AG08395 (cell line): ENCODE measurements at places on chromosomes 1 and 21.
A peak's percentile ranks its signal among the peaks of the same experiment; 100 is the strongest.

GRCh38 chr1:233368789-233369130 is 41.2 kb downstream of the MAP3K21 start:
- no peak for DNase-seq

DNA sequence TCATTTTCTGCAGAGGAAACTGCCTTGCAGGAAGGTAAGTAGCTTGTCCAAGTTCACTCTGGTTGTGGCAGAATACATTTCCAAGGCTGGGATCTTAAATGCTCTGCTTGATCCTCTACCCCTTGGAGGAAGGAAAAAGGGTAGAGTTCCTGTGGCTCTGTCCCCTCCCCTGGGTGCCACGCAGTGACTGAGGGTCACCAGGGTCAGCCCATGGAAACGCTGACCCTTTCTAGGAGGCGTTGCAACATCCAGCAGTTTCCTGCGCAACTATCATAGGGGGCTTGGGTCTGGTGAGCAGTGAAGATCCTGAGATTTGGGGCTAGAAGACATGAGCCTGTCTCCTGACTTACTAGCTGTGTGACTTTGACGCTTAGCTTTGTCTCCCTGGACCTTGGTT is 29.4 kb upstream of the EPS8L3 start:
- DNase-seq: no peak

DNA sequence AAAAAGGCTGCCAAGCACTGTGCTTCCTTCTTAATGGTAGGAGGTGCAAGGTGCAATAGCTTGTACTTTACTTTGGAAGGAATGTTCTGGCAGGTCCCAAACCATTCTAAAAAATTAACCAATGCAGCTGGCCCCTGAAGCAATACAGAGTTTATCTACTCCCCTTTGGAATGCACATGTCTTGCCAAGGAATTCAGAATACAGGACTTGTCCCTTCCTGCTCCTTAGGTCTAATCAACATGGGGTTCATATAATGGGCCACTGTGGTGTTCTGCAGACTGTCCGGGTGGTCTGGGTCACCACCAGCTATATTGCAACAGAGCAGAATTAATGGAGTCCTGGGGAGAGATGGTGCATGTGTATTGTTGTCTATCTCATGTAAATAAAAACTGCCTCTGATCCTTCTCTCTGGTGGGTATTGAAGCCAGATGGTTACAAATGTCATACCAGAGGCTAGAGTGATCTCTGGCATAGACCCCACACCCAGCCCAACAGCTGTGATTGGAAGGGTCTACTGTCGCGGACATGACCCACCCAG is 112.8 kb downstream of the RIPK4 start:
- DNase-seq: peak; percentile 88

DNA sequence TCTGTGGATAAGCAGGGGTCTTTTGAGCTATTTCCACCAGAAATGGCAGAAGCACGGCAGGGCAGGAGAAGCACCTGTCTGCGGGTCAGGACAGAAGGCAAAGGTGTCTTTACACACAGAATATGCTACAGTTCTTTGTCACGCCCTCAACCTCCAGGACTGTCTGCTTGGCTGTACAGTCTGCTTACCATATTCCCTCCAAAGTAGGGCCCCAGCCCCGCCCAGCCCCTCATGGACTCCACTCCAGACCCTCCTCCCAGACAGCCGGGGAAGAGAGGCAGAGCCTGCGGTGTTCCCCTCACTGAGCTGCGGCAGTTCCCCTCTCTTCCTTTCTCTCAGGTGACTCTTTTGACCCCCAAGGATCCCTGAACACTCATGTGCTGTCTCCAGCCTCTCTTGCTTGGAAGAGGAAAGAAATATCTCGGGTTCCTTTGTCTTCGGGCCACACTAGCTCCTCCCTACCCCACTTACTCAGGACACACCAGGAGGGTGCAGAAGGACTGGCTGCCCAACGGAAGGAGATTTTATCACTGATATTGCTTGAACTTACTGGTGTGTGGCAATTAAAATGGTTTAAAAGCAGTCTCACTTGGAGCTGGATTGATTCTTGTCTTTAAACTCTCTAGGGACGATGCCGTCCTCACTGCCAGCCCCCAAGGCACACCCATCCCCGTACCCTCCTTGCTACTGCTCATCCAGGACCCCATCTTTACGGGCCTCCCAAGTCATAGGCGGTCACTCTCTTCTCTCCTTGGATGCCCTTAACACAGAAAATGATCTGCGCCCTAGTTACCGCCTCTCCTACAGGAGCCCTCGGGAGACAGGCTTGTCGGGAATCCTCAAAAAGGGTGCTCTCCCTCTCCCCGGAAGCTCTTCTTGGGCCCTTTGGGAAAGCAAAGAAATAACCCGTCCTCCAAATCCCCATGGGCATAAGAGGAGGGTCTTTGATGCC is 169.7 kb downstream of the TOMM20 start:
- DNase-seq: no peak

- DNase-seq: peak; percentile 79
Observed at GRCh38 chr1:38000529-38001455, 4.5 kb downstream of the FHL3 start.

DNA sequence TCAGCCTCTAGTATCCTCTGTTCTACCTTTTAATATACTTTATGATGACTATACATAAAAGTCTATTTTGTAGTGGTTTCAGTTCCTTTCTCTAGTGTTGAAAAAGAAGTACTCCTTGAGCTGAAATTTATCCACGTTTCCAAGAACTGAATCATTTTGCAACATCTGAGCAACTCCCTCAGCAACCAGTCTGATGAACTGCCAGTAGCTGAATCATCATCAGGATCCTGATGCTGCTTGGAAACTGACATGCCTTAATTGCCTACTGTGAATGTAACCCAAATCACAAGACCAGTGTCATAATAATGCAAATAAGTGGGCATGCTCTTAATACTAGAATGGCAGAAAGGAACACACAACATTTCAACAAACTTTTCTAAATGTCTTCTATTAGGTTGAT is 103.3 kb downstream of the CYYR1 start:
- peak; percentile 84 for DNase-seq

DNA sequence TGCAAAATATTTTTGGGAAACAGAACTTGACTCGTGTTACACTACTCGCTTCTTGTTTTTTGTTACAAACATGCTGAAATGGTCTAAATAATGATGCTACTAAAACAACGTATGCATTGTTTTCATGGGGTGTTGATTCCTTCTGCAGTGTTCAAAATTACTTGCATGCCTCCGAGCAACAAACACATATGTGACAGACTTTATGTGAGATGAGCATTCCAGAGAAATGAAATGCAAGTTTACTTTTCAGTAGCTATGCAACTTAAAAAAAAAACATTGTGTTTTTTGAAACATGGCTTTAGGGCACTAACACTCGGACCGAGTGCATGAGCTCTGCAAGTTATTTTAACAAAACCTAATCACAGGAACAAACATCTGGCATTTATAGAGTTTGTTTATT is 84.8 kb downstream of the CAMTA1 start:
- DNase-seq: peak; percentile 32

GRCh38 chr21:33950431-33951079 is 35.0 kb upstream of the ATP5PO start:
- no peak for DNase-seq

DNA sequence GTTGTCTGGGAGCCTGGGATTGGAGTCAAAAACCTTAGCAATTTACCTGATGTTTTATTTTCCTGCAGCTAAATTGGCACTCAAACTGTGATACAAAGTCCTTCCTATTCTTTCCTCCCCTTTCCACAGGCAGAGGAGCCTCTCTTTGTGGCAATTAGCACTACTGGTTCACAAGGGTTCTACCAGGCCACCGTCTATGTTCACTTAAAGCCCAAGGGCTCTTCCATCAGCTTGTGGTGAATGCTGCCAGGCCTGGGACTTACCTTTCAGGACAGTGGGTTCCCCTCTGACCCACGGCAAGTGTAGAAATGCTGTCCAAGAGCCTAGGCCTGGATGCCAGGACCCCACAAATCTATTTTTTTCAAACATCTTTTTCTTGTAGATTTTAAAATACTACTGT is 251.9 kb upstream of the B3GALT2 start:
- no peak for DNase-seq

DNA sequence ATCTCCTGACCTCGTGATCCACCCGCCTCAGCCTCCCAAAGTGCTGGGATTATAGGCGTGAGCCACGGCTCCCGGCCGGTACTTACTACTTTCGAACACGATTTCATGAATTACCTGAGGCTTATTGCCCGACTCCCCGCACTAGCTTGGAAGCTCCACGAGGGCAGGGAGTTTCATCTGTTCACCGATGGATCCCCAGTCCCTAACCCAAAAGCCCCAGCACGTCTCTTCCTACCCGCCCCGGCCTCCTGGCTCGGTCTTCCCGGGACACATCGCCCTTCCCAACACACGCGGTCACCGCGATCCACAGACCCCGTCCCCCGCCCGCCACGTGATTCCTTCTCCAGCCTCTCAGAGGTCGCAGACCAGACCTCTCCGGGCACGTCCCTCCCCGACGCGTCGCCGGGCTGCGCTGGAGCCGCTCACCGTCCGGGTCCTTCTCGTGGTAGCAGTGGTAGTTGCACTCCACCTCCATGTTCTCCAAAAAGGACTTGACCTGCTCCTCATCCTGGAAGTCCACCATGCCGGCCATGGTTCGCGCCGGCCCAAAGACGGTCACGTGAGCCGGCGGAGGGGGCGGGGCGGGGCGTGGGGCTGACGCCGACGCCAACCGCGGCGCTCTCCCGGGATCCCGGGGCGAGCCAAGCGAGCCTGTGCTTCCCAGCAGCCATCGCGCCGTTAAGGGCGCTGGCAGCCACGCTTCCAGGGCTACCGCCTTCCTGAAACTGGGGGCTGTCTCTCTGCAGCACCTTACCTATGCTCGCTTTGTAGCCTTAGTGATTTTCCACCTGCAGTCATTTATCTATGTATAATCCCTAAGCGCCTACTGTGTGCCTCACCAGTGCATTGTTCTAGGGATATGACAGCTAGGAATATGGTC is at the start of gene COA7:
TSS of gene COA7 (minus strand) at position 553 of the 880 bp plus-strand sequence. CDS start at position 532, 21 bp downstream.
- DNase-seq: peak; percentile 92

DNA sequence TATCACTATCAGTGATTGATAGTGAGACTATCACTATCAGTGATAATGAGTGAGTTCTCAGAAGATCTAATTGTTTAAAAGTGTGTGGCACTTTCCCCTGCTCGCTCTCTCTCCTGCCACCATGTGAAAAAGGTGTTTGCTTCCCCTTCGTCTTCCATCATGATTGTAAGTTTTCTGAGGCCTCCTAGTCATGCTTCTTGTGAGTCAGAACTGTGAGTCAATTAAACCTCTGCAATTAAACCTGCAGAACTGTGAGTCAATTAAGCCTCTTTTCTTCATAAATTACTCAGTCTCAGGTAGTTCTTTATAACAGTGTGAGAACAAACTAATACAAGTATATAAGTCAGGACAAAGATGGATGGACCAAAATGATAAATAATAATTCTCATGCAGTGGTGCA is 7.0 kb upstream of the IL23R start:
- DNase-seq: no peak

DNA sequence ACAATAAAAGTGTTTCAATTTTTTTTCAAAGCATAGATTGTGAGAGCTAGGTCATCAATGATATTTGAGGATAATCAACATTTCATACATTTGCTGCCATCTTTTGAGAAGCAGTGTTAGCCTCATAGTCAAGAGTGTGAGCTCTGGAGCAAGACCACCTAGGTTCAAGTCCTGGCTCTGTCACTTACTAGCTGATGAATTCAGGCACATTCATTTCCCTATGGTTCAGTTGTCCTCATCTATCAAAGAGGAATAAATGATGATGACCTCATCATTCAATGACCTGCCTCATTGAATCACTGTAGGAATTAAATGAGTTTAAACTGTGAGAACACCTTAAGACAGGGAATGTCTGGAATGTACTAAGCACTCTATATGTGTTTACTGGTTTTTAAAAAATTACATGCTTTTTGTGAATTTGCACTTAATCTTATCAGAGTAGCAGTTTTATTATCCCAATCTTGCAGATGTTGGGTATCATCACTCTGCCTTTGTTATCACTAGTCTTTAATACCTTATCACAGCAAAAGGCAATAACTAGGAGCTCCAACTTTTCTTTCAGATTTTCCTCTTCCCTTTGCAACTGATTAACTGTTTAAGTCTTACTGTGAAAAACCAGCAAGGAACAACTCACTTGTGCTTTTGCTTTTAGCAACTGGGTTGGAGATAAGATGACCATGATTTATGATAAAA is 47.4 kb downstream of the SLC30A10 start:
- DNase-seq: no peak

- DNase-seq: no peak
Observed at GRCh38 chr21:21373969-21374368, 375.8 kb downstream of the NCAM2 start.

DNA sequence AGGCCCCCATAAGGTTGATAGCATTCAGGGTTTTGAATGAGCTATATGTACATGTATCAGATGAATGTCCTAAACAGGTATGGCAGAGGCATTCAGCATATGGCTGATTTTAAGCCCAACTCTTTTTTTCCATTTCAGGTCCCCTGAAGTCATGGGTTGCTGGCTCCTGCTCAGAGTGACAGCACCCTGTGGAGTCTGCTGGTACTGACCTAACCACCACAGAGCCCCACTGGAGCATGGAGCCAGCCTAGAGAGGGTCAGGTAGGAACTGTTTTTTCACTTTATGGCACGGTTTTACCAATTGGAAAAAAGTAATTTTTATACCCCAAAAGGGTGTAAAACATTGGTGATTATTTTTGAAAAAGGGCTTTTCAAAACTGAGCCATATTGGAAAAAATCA is 82.5 kb upstream of the MPC2 start:
- no peak for DNase-seq

- DNase-seq: no peak
Observed at GRCh38 chr1:18997508-18997907, 41.0 kb upstream of the IFFO2 start.

GRCh38 chr1:35539824-35540261 is 17.4 kb downstream of the KIAA0319L start:
- DNase-seq: peak; percentile 61

DNA sequence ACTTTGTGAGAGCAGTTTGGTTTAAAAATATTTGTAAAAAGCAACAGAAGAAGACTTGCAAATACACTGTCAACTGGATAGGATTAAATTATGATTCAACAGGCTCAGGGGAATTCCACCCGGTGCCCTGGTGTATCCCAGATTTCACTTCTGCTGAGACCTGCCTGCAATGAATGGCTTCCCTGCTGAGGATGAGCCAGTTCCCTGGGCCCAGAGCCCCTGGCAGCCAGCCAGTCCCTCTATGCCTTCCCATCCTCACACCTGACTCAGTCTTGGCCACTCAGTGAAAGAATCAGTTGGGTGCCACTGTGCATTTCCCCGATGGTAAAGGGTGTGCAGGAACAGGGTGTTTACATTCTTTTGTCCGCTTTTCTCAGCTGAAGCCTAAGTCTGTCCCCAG is 64.4 kb downstream of the KCTD3 start:
- DNase-seq: no peak

- no peak for DNase-seq
Observed at GRCh38 chr1:69862906-69863305, 295.2 kb downstream of the LRRC7 start.

- DNase-seq: no peak
Observed at GRCh38 chr1:203143641-203144040, 16.1 kb downstream of the ADORA1 start.
